ENCODE measurements at places on chromosomes 1 and 21.

DNA sequence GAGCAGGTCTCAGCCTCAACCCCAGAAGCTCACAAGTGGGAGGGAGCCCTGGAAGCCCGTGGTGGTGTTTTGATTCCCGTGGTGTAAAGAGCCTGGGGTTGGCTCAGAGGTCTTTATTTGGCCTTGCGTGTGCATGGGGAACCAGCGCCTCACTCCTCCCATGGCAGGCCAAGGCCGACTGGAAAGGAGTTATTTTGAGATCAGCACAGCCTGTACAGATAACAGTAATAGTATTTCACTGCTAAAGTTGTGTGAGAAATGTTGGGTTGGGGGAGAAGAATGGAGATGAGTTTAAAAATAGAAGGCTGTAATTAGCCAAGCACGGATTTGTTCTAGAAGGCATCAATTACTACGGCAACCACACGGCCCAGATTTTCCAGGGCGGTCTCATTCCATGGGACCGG lies 186.5 kb downstream of the DYRK1A start:
- no peak for DNase-seq

DNA sequence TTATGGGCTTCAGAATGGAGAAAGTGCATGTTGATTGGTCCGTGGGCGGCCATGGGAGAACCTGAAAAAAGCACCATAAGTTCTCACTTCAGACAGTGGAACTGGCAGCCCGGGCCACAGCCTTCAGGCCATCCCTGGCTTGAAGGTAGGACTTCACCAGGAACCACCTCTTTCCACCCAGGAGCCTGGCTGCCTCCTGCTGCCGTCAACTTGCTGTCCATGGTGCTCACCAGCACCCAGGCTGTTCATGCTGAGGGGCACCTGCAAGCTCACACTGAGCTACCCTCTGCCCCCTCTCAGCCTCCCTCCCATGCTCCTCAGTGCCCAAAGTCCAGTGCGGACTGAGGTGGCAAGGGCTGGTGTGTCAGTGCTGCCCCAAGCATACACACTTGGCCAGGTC lies 12.9 kb upstream of the FNBP1L start:
- no peak for DNase-seq

DNA sequence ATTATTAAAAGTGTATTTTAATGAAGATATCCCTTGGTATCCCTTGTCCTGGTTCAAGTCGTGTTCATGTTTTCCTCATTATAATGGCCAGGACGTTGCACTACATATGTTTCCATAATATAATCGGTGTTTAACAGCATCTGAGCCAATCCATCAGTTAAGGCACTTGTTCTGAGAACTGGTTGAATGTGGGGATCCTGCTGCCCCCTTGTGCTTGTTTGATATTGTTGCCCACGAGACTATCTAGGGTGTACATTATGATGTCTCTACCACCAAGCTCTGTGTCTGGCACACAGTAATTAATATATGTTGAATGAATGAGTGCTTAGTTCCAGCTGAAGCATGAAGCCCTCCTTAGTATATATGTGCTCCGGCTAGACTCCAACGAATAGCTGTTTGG lies 193.0 kb downstream of the CACNA1E start:
- no peak for DNase-seq

- no peak for DNase-seq
These were observed 202.0 kb downstream of the PBX1 start for GRCh38 chr1:164761009-164761408.

GRCh38 chr1:9910076-9910422 lies at the start of gene CTNNBIP1:
TSS of gene CTNNBIP1 (minus strand) at chr1:9910269. CDS start at chr1:9872064, 38,205 bp downstream.
- no peak for DNase-seq

DNA sequence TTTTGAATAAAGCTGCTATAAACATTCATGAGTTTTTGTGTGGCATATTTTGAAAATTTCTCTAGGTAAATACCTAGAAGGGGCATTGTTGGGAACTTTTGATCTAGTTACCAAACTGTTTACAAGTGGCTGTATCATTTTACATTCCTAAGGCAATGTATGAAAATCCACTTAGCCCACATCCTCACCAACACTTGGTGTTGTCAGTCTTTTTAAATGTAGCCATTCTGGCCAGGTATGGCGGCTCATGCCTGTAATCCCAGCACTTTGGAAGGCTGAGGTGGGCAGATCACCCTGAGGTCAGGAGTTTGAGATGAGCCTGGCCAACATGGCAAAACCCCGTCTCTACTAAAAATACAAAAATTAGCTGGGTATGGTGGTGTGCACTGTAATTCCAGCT lies 5.9 kb upstream of the KCNE2 start:
- no peak for DNase-seq

GRCh38 chr1:175376194-175376593 lies 183.6 kb upstream of the KIAA0040 start:
- no peak for DNase-seq

- DNase-seq: no peak
These were observed 97.0 kb upstream of the CACNA1E start for GRCh38 chr1:181386340-181386739.

GRCh38 chr1:100502052-100502792 lies 35.7 kb upstream of the GPR88 start:
- no peak for DNase-seq

GRCh38 chr1:109214695-109215623 lies 1.2 kb downstream of the SARS1 start:
- DNase-seq: peak; percentile 31

DNA sequence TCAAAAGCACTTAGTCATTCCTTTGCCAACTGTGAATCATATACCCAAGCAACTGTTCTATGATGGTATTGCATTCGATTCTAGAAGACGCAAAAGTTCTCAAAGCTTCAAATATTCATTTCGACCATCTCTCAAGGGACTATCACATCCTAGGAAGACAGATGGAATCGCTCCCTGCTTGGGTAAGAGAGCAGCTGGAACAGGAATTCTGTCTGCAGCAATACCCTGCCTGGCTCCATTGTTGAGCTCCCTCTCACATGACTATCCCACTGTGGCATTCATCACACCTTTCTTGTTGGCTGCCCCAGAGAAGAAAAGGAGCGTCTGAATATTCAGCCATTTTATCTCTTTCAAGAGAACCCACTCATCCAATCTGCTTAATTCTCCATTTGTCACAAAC lies 397.7 kb downstream of the NTNG1 start:
- DNase-seq: no peak

DNA sequence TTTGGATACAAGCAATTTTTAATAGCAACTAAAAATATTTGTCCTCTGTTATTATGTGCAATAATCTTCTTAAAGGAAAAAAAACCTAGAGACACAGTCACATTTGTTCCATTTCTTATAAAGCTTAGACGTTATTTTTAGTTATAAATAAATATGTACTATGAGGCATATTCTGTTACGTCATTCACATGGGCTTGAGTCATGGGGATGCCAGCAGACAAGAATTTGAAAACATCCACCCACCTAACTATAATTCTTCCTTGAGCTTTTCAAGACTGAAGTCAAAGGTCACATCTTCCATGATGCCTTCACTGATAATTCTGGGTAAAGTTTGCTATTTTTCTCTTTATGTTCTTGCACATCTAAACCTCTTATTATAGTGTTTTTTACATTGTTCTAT lies 268.8 kb downstream of the KCTD3 start:
- no peak for DNase-seq

DNA sequence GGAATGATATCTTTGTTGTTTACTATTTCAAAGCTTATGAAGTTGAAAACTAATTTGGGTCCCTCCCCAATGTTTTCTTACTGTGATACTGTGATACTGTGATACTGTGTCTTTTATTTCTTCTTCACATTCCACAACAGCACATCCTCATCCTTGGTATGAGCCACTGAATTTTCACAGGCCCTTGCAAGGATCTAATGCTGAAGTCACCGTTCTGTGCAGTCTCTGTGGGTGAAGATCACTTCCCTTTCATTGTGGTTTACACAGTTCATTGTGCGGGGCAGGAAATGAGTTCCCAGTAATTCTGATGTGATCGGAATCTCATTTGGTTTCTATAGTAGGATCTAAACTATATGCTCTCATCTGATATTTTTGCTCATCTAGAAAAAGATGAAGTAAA lies 32.1 kb upstream of the PAXBP1 start:
- DNase-seq: no peak

Data from activated T-cell treated with anti-CD3 and anti-CD28 coated beads for 24 hours (primary cell).